ENCODE measurements at places on chromosomes 4 and X.

- DNase-seq = no peak
Measured at GRCh38 chr4:70873216-70873615, 29.0 kb upstream of the MOB1B start.

GRCh38 chr4:32172761-32173160 is 1452.6 kb downstream of the PCDH7 start:
- DNase-seq = no peak

DNA sequence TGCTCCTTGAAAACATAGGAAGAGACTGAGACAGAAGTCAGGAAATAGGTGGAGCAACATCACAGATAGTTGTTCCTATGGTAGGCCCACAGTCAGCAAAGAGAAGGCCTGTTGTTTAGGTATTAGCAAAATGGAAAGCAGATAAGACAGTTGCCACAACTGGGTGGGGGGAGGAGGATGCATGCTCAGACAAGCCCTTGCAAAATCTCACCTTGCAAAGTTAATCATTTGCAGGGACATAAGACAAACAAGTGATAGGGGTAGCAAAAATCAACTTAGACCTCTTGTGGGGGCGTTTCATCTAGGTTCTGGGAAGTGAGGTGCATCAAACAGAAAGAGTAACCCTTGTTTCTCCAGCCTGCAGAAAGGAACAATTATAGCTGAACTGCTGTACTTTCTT is 30.7 kb downstream of the SERPINA7 start:
- DNase-seq = no peak

GRCh38 chr4:10962246-10962645 is 277.7 kb upstream of the CLNK start:
- no peak for DNase-seq

DNA sequence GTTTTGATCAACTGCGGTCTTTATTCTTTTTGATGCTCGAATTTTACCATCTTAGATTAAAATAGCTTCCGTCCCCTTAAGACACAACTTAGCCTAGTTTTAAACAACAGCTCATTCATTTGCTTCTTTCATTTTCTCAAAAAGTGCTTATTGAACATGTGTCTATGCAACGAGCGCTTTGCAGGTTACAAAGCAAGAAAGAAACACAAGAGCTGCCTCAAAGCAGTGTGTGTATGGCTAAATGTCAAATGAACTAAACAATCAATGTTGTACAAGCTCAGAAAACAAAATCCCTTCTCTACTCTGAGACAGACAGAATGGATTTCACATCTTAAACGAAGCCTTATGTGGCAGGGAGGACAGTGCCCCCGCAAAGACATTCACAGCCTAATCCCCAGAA is 61.0 kb downstream of the EVC2 start:
- no peak for DNase-seq

- no peak for DNase-seq
Measured at GRCh38 chrX:136214551-136214950, 36.6 kb downstream of the MAP7D3 start.

DNA sequence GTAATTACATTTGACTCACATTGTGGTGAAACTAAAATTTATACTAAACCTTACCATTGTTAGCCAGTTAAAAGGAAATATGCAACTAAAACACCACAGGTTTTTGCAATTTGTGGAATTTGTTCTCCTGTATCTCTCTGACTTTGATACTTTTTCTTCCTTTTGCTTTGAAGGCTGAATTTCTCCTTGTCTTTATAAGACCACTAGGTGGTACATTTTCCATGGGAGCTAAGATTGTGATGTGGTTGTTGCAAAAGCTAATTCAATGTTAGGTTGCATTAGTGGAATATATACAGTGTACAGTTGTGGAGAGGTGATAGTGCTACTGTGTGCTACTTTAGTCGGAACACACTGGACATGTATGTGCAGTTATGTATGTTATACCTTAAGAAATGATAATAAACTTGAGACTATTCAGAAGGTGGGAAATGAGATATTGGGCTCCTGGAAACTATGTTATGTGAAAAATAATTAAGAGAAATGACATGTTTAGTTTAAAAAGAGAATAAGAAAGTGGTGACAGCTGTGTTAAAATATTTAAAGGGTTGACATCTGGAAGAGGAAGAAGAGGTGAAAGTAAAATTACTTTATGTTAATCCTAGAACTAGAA is 70.3 kb downstream of the ARL9 start:
- no peak for DNase-seq

DNA sequence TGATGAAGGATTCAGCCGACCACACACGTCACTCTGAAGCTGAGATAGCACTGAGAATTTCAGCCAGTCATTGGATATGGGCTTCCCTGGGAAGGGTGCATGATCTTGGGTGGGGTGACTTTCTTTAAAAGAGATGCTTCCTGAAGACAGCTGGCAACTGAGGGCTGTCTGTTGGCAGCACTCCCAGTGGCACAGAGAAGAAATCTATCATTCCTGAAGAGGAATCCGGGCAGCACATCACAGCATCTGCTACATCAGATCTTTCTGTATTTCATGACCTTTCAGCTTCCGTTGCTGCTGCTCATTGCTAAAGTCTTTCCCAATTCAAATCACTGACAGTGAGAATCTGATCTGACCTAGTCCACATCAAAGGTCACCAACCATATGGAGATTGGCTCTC is 193.8 kb upstream of the RBPJ start:
- DNase-seq = no peak

GRCh38 chr4:176988226-176988625 is 195.5 kb upstream of the VEGFC start:
- no peak for DNase-seq

DNA sequence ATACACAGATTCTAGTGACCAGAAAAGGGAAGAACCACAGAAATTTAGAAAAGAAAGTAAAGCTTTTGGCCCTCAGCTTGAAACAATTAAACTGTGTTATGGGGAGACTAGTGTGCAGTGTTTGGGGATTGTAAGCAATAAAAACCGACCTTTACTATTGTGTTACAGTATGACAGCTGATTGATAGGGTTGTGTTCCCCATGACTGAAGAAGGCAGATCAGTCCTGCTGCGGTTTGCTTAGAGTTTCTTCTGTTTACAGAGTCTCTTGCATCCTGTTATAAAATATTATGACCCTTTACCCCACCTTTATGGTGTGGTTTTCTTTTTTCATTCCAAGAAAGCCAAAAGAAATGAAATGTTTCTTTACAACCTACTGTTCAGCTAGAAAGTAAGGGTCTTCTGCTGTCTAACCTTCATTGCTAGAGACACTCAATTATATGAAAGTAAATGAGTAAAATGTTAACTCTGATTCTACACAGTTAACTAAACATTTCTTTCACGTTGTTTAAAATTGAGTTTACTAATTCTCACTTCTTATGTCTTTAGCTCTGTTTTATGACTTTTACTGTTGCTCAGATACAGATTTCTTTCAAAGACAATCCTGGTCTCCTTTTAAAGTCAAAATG is 18.1 kb downstream of the CHIC1 start:
- DNase-seq = no peak

GRCh38 chr4:1316537-1317168 is 27.0 kb downstream of the MAEA start:
- DNase-seq = no peak

DNA sequence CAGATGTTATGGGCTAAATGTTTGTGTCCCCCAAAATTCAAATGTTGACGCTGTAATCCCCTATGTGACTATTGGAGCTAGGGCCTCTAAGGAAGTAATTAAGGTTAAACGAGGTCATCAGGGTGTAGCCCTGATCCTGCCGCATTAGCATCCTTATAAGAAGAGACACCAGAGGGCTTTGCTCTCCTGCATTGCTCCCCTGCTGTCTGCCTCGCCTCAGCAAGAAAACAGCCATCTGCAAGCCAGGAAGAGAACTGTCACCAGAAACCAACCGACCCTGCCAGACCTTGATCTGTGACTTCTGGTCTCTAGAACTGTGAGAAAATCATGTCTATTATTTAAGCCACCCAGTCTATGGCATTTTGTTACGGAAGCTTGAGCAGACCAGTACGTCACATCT is 331.9 kb downstream of the DCTD start:
- no peak for DNase-seq

GRCh38 chr4:26075583-26075982 is 161.6 kb downstream of the SMIM20 start:
- no peak for DNase-seq

- no peak for DNase-seq
Measured at GRCh38 chr4:146524663-146525062, 2.9 kb upstream of the SLC10A7 start.

DNA sequence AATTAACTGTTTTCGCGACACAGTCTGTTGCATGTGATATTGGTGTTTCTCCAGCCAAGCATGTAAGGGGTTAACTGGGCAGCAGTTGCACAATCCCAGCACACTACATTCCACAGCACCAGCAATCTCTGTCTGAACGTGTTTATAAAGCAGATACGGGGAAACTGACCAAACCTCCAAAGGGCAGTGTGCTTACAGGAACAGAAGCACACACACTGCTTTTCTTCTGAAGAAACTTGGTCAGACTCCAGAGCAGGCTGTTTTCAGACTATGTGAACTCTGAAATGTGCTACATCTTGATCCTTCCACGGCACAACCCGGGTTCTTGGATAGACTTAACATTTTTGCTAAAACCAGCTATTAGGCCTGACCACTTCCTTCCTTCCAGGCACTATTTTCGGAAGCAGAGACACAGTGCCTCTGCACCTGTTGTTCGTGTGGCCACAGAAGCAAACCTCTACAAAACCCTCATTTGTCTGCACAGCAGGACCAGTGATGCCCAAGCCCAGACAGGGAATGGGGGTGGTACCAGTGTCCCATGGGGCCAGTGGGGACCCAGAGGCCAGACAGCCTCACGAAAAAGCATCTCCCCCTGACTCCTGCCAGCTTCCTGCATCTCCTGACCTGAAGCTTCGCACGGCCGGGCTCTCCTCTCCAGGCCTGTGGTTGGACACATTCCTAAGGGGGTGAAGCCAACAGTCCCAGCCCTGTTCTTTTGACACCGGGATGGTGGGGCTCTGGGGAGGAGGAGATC is 90.1 kb downstream of the IRF2 start:
- DNase-seq = no peak

DNA sequence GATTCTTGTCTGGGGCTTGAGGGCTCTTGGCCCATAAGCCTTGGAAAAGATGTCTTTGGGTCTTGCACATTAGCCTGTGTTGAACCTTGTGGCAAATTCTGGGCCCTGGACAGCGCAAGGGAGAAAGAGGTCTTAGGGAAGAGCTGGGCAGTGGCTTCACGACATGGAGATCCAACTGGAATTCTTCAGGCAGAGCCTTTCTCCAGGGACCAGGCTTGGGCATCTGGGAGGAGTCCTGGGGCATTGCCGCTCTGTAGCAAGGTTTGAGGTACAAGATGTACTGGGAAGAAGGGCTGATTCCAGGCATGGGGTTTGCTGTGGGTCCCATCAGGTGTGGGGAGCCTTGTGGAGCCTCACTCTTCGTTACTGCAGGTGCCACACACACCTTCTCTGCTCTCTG is 104.0 kb upstream of the ACTRT1 start:
- no peak for DNase-seq

- no peak for DNase-seq
Measured at GRCh38 chr4:2084316-2084715, 25.2 kb downstream of the NAT8L start.

- no peak for DNase-seq
Measured at GRCh38 chr4:184697956-184698355, 35.9 kb downstream of the CENPU start.

DNA sequence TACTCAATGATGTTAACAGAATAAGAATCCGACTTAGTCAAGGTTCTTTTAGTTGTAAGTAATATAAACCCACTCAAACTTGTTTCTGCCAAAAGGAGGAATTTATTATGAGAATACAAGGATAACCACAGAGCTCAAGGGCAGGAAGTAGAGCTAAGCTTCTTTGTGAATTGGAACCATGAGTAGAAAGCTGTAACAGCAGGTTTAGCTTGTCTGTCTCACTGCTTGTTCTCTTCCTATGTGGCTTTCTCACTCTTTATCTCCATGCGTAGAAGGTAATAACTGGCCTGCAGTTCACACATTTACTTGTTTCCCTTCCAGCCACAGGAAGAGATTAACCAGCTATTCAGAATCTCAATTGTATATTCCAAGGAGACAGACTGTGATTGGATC is 378.3 kb downstream of the PPP1R2C start:
- no peak for DNase-seq

GRCh38 chr4:82601242-82602015 is 39.6 kb upstream of the TMEM150C start:
- DNase-seq = no peak

GRCh38 chr4:3365326-3365725 is 72.5 kb downstream of the RGS12 start:
- DNase-seq = no peak

DNA sequence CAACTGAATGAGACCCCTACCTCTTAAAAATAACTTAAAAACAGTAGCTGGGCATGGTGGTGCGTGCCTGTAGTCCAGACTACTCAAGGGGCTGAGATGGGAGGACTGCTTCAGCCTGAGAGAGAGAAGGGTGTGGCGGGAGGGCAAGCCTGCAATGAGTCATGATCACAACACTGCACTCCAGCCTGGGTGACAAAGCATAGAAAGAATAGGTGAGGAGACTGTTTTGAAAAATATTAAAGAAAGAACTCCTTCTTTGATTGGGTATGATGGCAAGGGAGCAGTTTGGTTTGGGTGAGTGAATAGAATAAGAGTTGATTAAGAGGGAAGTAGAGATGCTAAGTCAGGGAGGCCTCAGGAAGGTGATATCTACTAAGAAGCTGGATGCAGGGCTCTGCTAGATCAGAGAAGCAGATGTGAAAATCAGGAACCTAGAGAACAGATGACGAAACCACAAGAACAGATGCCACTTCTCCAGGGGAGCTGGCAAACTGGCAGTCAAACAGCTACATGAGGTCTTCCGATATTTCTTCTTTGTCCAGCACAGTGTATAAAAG is 318.6 kb downstream of the OPHN1 start:
- no peak for DNase-seq

GRCh38 chr4:42871671-42872290 is 20.7 kb upstream of the GRXCR1 start:
- no peak for DNase-seq

DNA sequence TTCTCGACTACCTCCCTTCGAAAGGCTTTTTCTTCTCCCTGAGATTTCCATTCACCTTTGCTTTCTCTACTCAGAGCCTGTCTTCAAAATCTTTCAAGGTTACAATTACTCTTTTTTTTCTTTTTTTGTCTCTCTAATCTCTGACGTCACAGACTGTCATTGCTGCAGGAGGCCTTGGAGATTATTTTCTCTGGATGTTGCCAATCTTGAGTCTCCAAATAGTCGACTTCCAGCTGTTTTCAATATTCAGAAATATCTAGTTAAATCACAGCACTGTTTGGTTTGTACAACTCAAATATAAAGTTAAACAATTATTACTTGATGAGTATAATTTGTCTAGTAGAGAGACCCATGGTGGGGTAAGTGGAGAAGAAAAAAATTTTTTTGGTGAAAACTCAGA is 359.0 kb upstream of the BOD1L1 start:
- DNase-seq = no peak

- DNase-seq = no peak
Measured at GRCh38 chrX:14010566-14010965, 19.1 kb downstream of the GEMIN8 start.

GRCh38 chrX:13215729-13216128 is 104.1 kb downstream of the ATXN3L start:
- no peak for DNase-seq
